ENCODE measurements at places on chromosomes 16 and 17.

DNA sequence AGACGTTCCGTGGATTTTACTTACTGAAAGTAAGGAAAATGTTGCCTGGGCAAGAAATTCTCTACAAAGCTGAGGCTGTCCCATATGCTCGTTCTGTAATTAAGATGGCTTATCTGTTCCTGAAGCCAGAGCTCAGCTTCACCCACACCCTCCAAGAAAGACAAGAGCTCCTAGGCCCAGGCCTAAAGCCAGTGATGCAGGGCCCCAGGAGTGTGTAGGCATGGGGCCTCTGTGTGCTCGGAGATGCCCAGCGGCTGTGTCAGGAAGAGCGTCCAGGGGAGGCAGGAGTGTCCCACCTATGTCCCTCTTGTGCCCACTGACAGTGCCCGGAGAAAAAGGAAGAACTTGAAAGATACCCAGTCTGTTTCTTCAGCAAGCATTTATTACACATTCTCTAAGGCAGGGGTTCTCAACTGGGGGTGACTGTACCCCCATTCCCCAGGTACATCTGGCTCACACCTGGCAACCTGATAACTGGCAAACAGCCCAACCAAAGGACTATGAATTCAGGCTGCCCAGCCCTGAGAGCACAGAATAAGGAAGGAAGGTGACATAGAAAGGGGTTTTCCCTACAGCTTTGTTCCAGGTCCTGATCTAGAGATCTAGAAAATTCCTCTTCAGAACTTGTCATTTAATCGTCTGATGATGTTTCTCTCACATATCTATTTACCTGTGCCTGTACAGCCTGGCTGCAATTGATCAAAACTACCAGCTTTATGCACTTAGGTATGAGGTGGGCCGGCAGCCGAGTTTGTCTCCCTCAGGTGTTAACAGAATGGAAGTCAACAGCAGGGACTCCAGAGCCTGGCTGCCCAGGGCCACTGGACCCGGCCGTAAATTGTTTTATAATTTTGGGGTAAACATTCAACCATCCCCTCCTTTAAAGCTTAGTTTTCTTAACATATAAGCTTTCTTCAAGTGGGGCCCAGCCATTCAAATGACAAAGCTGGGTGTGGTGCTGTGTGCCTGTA lies 12.0 kb downstream of the SNN start:
- DNase-seq = no peak

DNA sequence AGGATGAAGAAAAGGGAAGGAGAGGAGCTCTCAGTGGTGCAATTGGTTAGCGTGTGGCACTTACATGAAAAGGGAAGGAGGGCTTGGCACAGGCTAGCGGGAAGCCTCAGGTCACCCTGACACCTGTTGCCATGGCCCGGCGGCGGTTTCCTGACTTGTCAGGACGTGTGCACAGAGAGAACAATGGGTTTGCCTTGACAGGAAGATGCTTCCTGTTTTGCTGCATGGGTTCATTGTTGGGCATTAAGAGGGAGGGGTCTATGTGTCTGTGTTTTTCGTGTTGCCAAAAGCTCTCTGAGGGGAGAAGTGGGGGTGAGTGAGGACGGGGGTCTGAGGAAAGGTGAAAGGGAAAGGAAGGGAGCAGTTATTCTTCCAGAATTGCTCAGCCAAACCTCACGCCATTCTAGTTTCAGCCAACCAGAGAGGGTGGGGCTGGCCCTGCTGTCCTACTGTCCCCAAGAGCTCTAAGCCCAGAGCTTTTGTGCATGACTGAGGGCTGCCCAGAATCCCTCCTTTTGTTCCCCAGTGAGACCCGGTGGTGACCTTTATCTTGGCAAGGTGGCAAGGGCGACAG lies 17.1 kb upstream of the CCR7 start:
- DNase-seq = peak; percentile 89

GRCh38 chr17:76022973-76023899 lies 3.9 kb downstream of the EVPL start:
- no peak for DNase-seq

DNA sequence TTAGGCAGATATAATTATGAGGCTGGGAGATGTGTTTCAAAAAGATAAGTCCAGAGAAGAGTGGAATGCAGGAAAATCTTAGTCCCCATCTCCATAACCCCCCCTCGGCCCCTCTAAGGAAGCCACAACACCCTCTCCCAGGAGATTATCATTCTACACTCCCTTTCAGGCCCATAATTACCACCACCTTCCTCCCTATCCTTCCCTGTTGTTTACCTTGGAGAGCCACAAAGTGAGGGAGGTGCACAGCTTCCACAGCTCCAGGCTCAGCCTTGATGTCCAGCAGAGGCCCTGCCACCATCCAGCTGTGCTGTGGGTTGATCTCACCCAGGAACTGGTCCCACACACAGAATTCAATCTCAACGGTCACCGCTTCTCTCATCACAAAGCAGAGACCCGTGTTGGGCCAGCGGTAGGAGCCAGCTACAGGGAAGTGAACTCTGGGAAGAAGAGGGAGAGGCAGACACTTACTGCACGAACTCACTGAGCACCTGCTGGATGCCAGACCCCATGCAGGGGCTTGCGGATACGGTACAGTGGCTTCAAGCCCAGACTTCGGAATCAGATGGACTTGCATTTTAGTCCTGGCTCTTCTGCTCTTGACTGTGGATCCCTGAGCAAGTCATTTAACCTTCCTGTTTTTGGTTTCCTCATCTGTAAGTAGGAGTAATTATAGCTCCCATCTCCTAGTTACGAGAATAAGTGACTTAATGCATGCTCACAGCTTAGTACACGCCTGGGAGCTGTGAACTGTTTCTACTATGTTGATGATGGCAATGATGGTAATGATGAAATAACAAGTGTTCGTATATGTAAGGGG lies 44.1 kb downstream of the MIS12 start:
- DNase-seq = no peak

- DNase-seq = no peak
Observed at GRCh38 chr16:69428652-69429051, 4.2 kb downstream of the CYB5B start.

All from hematopoietic multipotent progenitor cell (in vitro differentiated cells).